ENCODE measurements at places on chromosomes 7 and 10.

DNA sequence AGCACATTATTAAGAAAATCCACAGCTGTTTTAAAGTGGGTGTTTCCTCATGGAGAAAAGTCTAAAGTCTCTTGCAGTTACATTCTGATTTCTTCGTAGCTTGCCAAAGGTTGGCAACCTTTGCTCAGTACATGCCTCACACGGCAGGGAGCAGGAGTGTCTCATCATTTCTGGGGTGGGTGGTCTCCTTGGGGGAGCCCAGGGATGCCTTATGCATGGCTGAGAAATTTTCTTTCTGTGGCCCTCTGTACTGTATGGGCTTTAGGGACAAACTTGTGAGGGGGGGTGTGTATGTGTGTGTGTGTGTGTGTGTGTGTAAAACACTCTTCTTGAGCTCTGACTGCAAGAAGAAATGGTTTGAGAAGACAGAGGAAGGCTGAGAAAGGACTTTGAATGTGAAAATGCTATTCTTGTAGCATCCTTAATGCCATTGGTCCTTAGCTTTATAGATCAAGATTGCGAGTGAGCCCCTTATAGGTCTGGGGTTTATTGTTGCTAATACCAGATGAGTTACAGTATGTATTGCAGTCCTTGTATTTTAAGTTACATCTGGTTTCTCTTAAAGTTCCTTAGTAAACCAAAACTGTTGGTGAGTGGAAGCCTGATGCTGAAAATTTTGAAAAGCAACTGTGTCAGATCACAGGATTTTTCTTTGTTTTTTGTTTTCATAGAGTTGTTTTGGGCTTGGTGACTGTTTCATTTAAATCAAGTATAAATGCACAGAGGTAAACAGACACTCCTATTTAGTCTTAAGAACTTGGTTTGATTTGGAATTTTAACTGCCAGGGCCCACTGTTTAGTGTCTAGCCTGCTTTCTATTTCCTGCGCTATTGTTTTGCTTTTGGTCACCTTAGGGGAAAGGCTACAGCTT lies 242.0 kb downstream of the BICC1 start:
- H3K27me3 ChIP-seq: no peaks in the 10 kb centered on the region
- H3K27ac ChIP-seq: no peak overlapping the region
- H3K36me3 ChIP-seq: no peaks in the 10 kb centered on the region
- DNase-seq: no peak
- H3K4me1 ChIP-seq: no peaks in the 10 kb centered on the region
- H3K4me3 ChIP-seq: no peak overlapping the region

- no peaks in the 10 kb centered on the region for H3K36me3 ChIP-seq
- H3K27ac ChIP-seq: no peak overlapping the region
- H3K27me3 ChIP-seq: peaks cover 4% of the 10 kb centered on the region
- no peak overlapping the region for H3K4me3 ChIP-seq
- no peak for DNase-seq
- H3K4me1 ChIP-seq: no peaks in the 10 kb centered on the region
These were observed 5.1 kb upstream of the PLEKHS1 start for GRCh38 chr10:113746217-113746957.

- H3K27me3 ChIP-seq: peaks cover 22% of the 10 kb centered on the region
- no peak overlapping the region for H3K4me3 ChIP-seq
- H3K27ac ChIP-seq: no peak overlapping the region
- no peak for DNase-seq
- no peaks in the 10 kb centered on the region for H3K36me3 ChIP-seq
These were observed 55.0 kb downstream of the CDH23 start for GRCh38 chr10:71451754-71452153.

DNA sequence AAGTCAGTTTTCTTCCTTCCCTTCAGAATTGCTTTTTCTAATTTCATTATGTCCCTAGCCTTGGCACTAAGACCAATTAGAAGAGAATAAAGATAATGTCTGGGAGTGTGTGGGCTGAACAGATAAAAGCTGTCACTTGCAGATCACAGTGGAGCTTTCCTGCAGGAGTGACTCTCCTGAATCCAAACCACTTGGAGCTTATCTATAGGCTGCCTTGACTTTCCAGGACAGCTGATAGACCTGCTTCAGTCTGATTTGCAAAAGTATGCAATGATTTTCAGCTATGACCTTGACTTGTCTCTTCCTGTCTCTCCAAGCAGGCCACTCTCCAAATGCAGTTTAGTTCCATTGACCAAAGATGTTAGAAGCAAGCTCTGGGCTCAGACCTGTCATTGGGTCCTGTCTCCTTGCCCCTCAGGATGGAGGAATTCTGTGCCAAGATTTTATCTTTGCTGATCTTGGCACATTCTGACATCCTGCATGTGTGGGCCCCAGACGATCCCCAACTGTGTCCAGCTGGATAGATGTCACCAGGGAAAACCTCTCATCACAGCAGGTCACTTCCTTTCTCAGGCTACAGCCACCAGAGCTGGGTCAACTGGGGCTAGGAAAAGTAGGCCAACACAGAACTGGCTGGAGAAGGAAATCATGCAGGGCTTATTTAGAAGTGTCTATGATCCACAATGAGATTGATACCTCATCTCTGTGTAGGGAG lies 120.9 kb upstream of the ZNF438 start:
- H3K27me3 ChIP-seq: no peaks in the 10 kb centered on the region
- H3K27ac ChIP-seq: no peak overlapping the region
- H3K4me1 ChIP-seq: no peaks in the 10 kb centered on the region
- H3K36me3 ChIP-seq: no peaks in the 10 kb centered on the region
- DNase-seq: no peak

DNA sequence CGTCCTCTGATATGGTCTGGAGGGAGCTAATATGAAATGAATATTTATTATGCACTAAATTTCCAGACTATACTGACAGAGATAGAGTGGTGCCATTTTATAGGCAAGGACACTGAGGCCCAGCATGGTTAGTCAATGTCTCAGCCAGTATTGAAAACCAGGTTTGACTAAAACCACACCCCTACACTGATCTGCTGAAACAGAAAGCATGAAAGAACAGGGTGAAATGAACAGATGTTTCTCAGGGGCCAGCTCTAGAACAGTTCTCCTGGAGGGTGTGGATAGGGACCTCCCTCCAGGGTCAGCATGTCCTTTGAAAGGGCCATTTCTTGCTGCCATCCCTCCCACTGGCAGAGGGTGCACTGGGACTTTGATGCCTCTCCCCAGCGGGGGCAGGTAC lies 700.5 kb downstream of the GRID1 start:
- no peaks in the 10 kb centered on the region for H3K27me3 ChIP-seq
- H3K4me1 ChIP-seq: no peaks in the 10 kb centered on the region
- no peak overlapping the region for H3K4me3 ChIP-seq
- no peak overlapping the region for H3K27ac ChIP-seq

GRCh38 chr10:90007226-90007625 lies 305.8 kb downstream of the KIF20B start:
- no peaks in the 10 kb centered on the region for H3K36me3 ChIP-seq
- peaks cover 4% of the 10 kb centered on the region for H3K27me3 ChIP-seq
- H3K27ac ChIP-seq: no peak overlapping the region

- H3K4me3 ChIP-seq: no peak overlapping the region
- no peak overlapping the region for H3K27ac ChIP-seq
- no peaks in the 10 kb centered on the region for H3K36me3 ChIP-seq
- no peaks in the 10 kb centered on the region for H3K4me1 ChIP-seq
- H3K27me3 ChIP-seq: no peaks in the 10 kb centered on the region
- no peak for DNase-seq
These were observed 167.1 kb upstream of the SMIM30 start for GRCh38 chr7:113285411-113285810.

All from T-cell (primary cell).